Stimulated activated CD8-positive, alpha-beta memory T cell treated with anti-CD3 and anti-CD28 coated beads, Interleukin-2, amount 100 ng/mL, for 1 hour (primary cell): ENCODE measurements at places on chromosomes 1 and 21.

- DNase-seq, result no peak
These were observed 49.1 kb downstream of the CAMTA1 start for GRCh38 chr1:6834366-6834765.

GRCh38 chr1:201673093-201673492 is 134.2 kb downstream of the NAV1 start:
- DNase-seq, result no peak

GRCh38 chr21:28641731-28642130 is 350.9 kb downstream of the LTN1 start:
- no peak for DNase-seq

DNA sequence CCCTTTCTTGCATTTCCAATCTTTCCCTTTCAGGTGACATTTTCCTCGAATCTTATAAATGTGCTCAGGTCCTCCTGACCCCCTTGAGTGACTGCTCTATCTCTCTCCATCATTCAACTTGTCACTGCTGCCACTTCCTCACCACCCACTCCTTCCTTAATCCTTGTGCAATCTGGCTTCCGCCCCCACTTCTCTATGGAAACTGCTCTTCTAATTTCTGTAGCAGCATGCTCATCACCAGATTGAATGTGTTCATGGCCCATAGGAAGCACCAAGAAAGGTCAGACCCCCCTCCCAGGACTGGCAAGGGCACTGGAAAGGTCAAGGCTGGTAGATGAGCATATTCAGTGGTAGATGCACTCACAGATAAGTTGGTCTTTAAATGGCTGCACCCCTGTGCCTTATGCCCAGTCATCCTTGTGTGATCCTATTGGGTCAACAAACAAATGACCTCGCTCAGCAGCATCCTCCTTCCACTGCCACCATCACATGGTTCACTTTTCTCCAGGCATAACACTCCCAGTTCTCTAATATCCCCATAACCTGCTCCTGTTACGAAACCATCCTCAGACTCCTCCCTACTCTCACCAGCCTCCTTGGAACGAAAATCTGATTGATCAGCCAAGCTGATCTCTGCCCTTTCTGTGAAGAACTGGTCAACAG is 288.5 kb upstream of the POU3F1 start:
- no peak for DNase-seq

GRCh38 chr1:163197022-163197421 is 5.7 kb downstream of the RGS5 start:
- DNase-seq, result no peak

- no peak for DNase-seq
These were observed 23.1 kb upstream of the TNFRSF1B start for GRCh38 chr1:12143631-12144155.

DNA sequence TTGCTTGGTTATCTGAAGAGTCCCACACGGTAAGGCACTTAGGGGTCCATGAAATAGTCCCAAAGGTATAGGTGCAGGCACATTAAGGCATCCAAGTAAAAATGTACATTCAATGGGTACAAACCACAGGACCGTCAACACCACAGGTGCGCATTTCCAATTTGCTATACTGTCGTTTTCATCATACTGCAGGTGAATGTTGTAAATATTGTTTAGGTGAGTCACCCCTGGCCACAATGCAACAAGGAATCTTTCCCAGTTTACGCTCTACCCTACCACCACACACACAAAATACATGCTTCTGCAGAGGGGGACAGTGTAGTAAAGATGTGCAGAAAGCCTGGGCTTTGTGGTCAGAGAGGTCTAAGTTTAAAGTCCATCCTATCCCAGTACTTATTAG is 13.7 kb downstream of the CADM3 start:
- no peak for DNase-seq

GRCh38 chr1:84166797-84167196 is 22.7 kb downstream of the PRKACB start:
- DNase-seq, result no peak

GRCh38 chr1:15430787-15431570 is 7.3 kb upstream of the CTRC start:
- peak; percentile 55 for DNase-seq

GRCh38 chr1:191971447-191971846 is 186.8 kb upstream of the RGS18 start:
- no peak for DNase-seq
